ENCODE measurements at places on chromosomes 6 and 20.

DNA sequence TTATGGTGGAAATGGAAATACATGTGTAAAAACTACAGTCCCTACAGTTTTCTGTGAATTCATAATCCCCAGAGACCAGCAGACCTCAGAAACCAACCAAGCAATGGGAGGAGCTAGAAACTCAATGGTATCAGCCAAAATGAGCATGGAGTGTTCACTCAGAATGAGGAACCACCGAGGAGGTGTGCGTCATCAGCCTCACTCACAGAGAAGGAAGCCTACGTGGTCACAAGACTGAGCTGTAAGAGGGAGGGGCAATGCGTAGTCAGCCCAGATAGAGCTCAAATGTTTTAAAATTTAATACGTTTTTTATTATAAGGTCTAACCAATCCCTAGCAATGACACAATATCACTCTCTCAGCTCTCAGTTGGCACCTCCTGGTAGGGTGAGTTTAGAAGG lies 17.4 kb downstream of the MYLK4 start:
- no peak for DNase-seq

- DNase-seq, result no peak
These were observed 38.0 kb upstream of the IPCEF1 start for GRCh38 chr6:154394571-154394970.

GRCh38 chr6:109808837-109809236 lies 117.7 kb downstream of the FIG4 start:
- DNase-seq, result no peak

DNA sequence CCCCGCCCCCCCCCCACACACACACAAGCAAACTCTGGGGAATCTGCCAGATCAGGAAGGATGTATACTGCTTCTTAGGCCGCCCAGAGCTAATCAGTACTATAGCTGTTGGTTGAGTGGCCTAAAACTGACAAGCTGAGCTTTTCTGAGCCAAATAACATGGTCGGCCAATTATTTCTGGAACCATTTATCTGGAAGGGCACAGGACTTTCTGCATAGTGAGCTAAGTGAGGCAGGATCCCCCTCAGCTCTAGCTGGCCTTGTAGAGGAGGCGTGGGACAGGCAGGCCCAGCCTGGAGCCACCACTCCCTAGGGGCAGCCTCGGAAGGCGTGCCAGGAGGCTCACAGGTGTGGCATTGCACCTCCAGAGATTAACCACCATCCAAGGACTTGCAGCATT lies 200.1 kb downstream of the TMEM242 start:
- no peak for DNase-seq

DNA sequence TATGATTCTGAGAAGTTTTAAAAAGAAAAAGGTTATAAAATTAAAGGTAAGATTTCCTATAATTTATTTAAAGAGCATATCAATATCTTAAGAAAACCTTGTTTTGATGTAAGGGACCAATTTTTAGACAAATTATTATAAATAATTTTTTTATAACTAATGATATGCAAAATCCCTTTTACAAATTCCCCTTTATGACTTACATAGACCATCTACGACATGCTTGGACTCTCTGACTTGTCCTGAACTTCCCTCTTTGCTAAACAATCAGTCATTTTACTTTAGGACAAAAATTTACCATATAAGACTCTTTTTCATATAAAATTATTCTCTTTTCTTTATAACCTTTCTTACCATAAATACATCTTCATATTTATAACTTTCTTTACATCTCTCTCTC lies 15.3 kb upstream of the ANGPT4 start:
- DNase-seq, result no peak

DNA sequence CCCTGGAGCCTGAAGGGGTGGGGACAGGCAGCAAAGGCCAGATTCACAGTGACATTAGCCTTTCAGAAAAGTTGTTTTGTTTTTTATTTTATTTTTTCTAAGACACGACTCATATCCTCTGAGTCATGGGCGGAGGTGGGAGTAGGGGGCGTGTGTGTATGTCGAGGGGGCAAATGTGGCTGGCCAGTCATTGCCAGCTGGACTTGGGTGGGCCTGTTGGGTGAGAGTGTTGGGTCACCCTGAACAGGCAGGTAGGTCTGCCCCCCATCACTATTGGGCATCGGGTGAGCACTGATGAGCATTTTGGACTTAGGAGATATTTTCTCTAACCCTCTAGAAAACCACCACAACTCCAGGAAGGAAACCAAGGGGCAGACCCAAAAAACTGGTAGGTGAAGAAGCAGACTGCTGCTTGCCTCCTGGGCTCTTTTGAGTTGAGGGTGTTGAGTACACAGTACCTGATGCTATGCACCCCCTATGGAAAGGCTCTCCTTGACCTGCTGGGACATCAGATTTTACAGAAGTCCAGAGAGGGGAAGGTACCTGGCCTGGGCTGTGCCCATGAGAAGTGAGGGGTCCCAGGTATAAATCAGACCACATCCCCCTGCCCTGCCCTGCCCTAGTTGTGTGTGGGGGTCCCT lies 5.6 kb downstream of the SMIM29 start:
- DNase-seq, result no peak

GRCh38 chr6:109872968-109873545 lies 105.1 kb upstream of the GPR6 start:
- DNase-seq, result no peak

GRCh38 chr6:130604841-130605399 lies 222.3 kb upstream of the SMLR1 start:
- no peak for DNase-seq

DNA sequence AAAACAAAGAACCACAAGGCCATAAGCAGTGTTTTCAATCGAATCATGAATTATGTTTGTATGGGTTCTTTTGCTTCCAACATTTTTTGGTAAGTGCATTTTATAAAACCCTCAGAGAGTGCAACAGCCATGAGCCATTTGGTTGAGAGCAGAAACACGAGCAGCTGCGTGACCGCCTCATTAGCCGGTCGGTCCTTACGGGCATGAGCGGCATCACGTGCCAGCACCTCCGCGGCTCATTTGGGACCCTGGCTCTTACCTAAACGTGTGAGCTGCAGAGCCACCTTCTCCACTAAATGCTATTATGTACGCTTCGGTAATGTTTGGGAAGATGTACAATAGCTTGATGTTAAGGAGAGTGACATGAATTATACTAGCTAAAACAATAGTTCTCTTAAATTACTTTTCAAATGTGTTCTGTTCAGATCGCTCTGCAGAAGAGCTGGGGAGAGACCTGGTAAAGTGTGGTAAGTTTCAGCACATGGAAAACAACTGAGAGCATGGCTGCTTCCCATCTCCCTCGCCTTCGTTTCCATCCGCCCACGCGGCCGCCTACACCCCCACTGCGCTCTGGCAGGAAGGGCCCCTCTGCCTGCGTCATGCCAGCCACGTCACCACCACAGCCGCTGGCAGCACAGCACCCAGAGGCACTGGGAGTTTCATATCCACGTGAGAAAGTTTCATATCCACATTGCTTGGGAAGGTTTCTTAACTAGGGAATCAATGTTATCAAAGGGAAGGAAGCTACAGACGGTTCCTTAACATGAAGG lies 23.7 kb upstream of the PDE10A start:
- no peak for DNase-seq

- no peak for DNase-seq
These were observed 134.0 kb upstream of the RREB1 start for GRCh38 chr6:6973721-6974120.

GRCh38 chr6:15551798-15552197 lies 111.0 kb downstream of the DTNBP1 start:
- DNase-seq, result peak; percentile 60

GRCh38 chr6:16333580-16333979 lies 95.2 kb downstream of the GMPR start:
- peak; percentile 80 for DNase-seq

- DNase-seq, result no peak
These were observed 28.6 kb upstream of the FAM50B start for GRCh38 chr6:3820563-3820962.

- no peak for DNase-seq
These were observed 190.3 kb upstream of the PCSK2 start for GRCh38 chr20:17036541-17036940.

GRCh38 chr6:147868427-147869190 lies 360.1 kb downstream of the SAMD5 start:
- DNase-seq, result no peak

GRCh38 chr6:46137387-46137786 lies 7.6 kb downstream of the ENPP4 start:
- no peak for DNase-seq

- no peak for DNase-seq
These were observed 11.9 kb downstream of the SYNE1 start for GRCh38 chr6:152625213-152625612.

DNA sequence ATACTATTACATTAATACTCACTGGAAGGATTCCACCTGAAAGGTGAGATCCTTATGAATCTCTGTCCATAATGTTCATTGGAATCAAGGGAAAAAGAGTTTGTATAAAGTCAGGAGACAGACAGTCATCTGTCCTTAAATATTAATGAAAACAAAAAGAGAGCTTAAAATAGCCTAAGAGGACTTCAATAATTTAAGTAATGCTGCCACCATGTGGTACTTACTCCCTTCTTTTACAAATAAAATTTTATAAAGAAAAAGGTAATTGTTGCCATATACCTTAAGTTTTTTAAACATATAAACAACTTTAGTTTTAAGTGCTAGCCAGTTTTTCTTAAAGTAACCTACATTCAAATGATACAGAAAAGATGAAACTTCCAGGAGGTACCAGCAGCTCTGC lies 5.1 kb downstream of the BLOC1S5 start:
- no peak for DNase-seq

GRCh38 chr6:7389162-7389450 lies 436 bp downstream of the CAGE1 start:
- DNase-seq, result no peak

DNA sequence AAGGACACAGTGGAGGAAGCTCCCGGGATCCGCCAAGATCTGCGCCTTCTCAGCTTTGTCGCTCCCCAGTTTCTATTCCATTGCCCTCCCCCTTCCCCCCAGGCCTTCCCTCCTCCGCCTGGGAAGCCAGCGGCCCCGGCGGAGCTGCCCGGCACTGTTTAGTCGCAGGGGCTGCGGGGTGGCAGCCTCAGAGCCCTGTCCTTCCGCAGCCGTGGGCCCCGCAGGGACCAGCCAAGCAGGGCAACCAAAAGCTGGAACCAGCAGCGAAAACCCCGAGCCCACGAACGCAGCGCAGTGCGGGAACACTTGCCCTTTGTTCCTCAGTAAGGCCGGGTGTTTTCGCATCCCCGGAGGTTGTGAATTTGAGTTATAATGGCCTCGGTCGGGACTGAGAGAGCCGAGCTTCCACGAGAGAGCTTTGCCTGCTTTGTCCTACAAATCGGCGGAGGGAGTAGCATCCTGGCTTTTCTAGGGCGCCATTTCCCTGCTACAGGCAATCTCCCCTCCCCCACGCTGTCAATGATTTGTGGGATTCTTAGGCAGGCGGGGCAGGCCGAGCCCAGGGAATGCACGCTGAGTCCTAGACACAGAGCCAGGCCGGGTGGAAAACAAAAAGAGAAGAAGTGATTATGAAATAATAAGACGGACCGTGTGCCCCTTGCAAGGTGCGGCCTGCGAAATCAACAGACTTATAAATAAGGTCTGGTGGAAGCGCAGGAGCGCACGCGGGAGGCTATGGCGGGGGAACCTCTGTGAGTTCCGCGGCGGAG lies 4.0 kb upstream of the TUBB2B start:
- peak; percentile 51 for DNase-seq

GRCh38 chr6:14945461-14946185 lies 300.2 kb upstream of the JARID2 start:
- no peak for DNase-seq

DNA sequence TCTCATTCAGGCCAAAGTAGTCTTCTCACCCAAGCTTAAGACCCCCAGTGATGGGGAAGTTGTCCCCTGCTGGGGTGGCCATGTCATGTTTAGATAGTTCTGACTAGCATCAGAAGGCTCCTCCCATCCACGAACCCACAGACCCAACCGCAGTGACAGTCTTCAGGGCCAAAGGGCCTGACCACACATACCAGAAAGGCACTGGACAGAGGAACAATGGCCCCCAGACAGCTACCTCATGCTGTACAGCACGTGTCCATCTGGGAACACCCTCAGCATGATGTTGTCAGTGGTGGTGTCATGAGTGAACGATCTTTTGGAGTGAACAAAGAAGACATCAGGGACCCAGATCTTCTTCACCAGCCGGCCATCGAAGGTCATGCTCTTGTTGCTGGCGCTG lies 46.3 kb downstream of the GABRR2 start:
- peak; percentile 84 for DNase-seq

DNA sequence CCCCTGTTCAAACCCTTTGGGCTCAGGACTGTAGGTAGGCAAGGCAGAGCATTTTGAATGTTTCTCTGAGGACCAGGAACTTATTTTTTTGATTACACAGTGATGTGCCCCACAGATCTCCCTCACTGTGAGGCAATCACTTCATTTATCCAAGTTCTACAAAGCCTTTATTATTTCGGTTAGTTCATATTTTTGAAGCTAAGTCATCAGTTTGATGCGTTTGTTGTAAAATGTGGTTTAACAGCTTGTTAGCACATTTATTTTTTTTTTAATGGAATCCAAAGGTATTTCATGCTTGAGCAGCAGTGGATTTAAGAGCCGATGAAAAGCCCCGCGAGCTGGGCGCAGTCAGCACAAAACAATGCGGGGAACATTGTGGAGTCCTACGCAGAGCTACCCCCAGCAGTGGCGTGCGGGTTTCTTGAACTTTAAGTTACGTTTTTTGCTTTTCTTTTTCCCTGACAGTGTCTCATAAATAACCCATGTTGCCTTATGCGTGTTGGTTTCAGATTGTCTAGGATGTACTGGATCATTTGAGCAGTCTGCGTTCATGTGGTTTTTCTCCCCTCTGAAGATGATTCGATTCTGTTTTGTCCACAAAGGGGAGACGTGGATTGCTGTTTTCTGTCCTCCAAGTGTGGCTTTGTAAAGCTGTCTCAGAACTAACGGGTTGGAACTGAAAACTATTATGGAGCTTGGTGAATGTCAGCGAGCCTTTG lies 233.6 kb upstream of the BMP2 start:
- peak; percentile 98 for DNase-seq

DNA sequence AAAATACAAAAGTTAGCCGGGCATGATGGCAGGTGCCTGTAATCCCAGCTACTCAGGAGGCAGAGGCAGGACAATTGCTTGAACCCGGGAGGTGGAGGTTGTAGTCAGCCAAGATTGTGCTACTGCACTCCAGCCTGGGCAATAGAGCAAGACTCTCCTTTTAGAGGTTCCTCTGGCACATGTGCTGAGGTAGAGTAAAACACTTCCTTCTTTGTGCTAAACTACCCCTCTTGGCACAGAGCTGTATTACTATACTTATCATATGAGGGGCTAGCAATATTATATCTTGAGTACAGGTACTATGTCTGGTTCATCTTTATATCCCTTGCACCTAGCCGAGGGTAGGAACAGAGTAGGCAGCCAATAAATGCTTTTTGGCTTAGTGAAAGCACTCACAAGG lies 40.2 kb upstream of the SAMHD1 start:
- DNase-seq, result no peak

DNA sequence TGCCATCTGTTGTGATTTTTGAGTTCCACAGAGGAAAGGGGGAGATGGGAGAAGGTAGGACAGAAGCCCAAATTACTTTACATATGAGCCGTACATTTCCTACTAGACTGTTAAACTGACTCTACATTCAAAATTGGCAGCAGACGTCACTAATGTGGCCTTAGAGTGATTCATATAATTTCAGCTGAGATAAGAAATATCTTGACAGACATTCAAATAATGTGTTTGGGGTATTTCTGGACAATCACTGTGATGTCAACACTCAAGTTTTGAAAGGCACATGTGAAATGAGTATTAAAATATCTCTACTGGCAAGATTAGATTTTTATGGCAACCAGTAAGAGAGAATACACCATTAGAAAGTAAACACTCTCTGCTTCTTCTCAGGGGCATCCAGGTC lies 104.0 kb downstream of the MTFR2 start:
- DNase-seq, result no peak

GRCh38 chr6:71420095-71420692 lies 131.6 kb downstream of the OGFRL1 start:
- no peak for DNase-seq
